ENCODE measurements at places on chromosomes 1 and 21. TPM values are rescaled to one million over a fixed set of nuclear protein-coding genes. Genes with fewer than 3 reads are reported as not detected.

The CBR1 gene
- polyA plus RNA-seq, result 23.1 TPM

GRCh38 chr1:55466921-55467320 lies 251.8 kb upstream of the USP24 start:
- DNase-seq, result no peak

The TEDDM1 gene
- polyA plus RNA-seq, result not detected

GRCh38 chr1:243991650-243992049 lies 59.4 kb upstream of the ZBTB18 start:
- no peak for DNase-seq

The NUF2 gene
- 7.7 TPM for polyA plus RNA-seq

The LINGO4 gene
- 0.40 TPM for polyA plus RNA-seq

DNA sequence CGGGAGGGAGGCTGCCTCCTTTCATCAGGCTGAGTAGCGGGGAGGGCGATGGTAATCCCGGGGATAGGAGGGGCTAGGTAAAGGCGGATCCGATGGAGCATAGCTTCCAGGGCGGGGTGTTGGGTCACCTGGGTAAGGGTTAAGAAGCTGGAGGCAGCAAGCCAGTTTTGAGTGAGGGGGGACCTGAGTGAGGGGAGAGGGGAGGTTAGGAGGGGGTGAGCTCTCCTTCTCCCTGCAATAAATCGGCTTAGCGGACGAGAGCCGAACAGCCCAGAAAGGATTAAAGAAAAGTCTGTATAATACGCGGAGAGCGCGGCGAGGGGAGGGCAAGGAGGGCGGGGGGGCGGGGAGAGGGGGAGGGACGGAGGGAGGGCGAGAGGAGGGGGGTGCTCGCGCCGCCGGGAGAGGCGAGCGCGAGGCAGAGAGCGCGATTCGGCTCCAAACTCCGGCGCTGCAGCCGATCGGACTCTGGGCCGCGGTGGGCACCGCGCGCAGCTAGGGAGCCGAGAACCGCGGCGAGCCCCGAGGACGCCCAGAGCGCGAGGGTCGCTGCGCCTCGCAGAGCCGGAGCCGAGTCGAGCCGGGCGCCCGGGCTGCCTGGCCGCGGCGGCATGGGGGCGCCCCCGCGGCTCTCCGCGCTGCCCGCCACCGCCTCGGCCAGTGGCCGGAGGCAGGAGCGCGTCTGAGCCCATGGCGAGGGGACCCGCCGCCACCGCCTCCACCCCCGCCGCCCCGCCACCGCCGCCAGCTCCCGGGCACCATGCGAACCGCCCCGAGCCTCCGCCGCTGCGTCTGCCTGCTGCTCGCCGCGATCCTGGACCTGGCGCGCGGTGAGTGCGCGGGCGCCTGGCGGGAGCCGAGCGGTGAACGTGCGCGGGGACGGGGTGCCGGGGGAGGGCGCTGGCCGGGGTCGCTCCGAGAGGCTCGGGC lies at the start of gene IGSF21:
Gene IGSF21 (plus strand): TSS at position 430 of the 930 bp plus-strand sequence. CDS start 331 bp downstream, at position 761.
- no peak for DNase-seq

The PDC gene
- 0.27 TPM for polyA plus RNA-seq

GRCh38 chr1:110211496-110212168 lies 1.5 kb downstream of the KCNC4 start:
- DNase-seq, result no peak

The SPRR1A gene
- polyA plus RNA-seq, result not detected

The PRKAB2 gene
- 46.1 TPM for polyA plus RNA-seq

GRCh38 chr1:43766818-43767525 lies 59.6 kb downstream of the ST3GAL3 start:
- DNase-seq, result no peak

DNA sequence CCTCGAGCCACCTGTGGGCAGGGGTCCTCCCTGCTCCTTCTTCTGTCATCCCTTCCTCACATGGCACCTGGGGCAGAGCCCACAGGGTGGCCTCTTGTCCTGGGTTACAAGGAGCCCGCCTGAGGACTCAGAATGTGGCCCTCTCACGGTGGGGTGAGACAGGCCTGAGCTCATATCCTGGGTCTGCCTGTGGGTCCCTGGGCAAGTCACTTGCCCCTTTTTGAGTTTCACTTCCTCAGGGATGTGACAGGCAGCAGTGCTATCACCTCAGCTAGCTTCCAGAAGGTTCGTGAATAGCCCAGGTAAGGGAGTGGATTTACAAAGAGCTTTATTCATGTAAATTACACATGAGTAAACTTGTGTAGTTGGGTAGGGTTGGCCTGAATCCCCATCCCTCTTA lies 33.5 kb downstream of the HTR6 start:
- no peak for DNase-seq

The VASH2 gene
- 34.8 TPM for polyA plus RNA-seq

GRCh38 chr21:42665026-42665425 lies 11.6 kb downstream of the PDE9A start:
- no peak for DNase-seq

- peak; percentile 89 for DNase-seq
Observed at GRCh38 chr1:25858906-25859789, at the start of gene AUNIP. AUNIP (minus strand) TSS chr1:25859457; CDS start chr1:25859357, 100 bp downstream.

DNA sequence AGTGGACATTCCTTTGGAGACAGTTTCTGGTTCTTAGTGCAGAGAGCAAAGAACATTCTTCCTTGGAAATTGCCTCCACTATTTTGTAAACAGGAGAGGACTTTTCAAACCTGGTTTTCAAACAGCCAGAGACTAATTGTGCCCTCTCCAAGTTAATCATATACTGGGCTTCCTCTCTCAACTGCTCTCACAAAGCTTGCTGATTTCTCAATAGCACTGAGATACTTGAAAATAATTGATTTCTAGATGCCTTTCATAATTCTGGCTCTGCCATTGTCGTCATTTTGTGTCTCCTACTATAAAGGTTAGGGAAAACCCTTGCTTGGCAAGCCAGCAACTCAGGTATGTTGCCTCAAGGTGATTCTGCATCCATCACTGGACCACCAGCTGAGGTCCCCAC lies 56.0 kb downstream of the KCNJ15 start:
- no peak for DNase-seq

DNA sequence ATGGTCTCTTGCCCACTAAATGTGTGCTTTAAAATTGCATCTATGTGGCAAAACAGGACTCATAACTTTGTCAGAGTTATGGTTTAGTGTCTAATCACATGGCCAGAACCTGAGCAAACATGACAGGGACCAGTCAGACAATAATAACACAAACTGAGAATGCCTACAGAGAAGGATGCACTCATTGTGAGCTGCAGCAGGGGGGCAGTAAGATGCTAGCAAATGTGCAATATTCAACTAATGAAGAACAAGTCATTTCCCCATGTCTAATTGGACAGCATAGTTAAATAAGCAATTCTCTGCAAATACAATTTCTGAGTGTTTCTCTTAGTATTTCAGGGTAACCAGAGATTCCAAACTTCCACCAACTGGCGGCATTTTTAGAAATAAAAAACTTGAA lies 30.8 kb downstream of the SPAG17 start:
- DNase-seq, result peak; percentile 31

DNA sequence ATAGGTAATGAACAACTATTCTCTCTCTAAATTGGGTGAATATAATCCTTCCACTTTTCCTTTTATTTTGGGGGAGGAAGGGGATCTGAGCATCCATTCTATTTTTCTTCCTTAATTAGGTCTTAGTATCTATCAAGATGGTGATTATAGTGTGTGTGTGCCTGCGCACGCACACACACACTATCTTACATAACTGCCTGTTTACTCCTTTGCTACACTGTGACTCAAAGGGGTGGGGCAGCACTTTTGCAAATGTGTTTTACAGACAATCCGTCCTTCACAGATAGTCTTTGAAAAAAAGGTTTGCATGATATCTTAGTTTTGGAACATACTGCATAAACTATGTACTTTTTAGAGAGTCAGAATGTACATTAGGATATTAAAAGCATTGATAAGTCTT lies 191.5 kb downstream of the SDCCAG8 start:
- no peak for DNase-seq

- no peak for DNase-seq
Observed at GRCh38 chr1:201384406-201384782, 6.9 kb upstream of the TNNT2 start.

- no peak for DNase-seq
Observed at GRCh38 chr21:40546647-40547046, 300.3 kb downstream of the DSCAM start.

- DNase-seq, result no peak
Observed at GRCh38 chr1:161238039-161238473, at the start of gene NR1I3. NR1I3 (minus strand) TSS chr1:161238203; CDS start chr1:161236565, 1,638 bp downstream.

The LYPLAL1 gene
- 28.3 TPM for polyA plus RNA-seq

DNA sequence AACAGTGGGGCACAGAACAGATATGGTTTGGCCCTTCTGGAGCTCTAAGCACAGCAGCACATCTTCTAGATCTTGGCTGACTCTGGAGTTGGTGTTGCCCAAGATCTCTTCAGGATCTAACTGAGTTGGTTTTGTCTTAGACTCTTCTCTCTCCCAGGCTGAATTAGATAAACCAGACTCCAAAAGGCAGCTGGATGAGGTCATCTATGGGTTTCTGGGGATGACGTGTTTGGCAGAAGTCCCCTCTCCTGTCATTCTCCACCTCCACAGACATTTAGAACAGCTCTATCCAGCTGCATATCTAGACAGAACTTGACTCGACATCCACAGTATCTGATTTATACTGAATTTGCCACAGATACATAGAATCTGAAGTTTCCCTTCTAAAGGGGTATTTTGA lies 75.3 kb downstream of the ST6GALNAC5 start:
- no peak for DNase-seq

DNA sequence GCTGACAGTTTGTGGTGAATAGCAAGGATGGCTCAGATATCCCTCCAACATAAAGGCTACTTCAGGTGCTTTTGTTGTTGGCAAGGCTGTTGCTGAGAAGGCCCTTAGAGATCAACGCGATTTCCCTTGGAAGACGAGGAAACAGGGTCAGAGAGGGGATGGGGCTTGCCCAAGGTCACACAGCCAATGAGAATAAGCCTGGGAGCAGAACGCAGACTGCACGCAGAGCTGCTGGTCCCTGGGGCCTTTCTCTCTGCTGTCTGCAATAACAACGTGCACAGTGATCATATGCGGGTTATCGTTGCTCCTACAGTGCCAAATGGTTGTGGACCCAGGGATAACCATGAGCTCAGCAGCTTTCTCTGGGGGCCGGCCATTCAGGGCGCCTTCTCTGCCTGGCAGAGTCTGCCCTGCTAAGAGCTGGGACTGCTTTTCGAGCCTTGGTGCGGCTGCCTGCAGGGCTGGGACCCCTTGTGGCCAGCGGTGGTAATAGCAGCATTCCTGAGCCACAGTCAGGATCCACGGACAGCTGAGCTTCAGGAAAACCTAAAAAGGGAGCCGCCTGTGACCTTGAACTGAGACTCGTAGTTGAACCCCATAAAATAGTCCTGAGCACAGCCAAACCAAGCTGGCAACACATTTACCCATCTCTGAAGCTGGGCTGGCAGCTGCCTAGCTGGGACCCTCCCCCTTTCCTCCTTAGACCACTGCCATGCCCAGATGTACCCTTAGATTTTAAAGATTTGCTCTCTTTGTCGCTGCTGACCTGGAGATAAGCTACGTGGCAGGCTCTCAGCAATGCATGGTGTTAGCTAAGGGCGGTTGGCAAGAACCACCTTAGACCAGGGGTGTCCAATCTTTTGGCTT lies 39.8 kb downstream of the HTR6 start:
- peak; percentile 67 for DNase-seq

DNA sequence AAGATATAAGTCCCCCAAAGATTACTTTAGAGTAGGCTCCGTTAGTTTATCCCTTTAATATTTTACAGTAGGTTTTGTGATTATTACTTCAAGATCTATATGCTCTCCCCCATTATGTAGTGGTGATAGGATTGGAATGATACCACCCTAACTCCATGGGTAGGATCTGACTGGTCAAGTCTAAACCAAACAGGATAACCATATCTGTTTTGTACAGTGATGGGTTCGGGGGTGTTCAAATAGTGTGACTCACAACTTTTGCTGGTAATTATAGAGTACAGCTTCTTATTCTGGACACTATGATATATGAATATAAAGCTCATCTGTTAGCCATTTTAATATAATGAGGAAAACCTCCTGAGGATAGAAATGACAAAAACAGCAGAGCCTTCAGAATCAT lies 85.8 kb upstream of the GFI1 start:
- DNase-seq, result no peak

The CFAP126 gene
- 2.5 TPM for polyA plus RNA-seq

GRCh38 chr1:145956781-145957442 lies 905 bp downstream of the LIX1L start:
- DNase-seq, result peak; percentile 74

GRCh38 chr1:26027716-26028489 lies 6.3 kb downstream of the EXTL1 start:
- DNase-seq, result no peak

- DNase-seq, result no peak
Observed at GRCh38 chr21:26120828-26121227, 49.7 kb downstream of the APP start.

DNA sequence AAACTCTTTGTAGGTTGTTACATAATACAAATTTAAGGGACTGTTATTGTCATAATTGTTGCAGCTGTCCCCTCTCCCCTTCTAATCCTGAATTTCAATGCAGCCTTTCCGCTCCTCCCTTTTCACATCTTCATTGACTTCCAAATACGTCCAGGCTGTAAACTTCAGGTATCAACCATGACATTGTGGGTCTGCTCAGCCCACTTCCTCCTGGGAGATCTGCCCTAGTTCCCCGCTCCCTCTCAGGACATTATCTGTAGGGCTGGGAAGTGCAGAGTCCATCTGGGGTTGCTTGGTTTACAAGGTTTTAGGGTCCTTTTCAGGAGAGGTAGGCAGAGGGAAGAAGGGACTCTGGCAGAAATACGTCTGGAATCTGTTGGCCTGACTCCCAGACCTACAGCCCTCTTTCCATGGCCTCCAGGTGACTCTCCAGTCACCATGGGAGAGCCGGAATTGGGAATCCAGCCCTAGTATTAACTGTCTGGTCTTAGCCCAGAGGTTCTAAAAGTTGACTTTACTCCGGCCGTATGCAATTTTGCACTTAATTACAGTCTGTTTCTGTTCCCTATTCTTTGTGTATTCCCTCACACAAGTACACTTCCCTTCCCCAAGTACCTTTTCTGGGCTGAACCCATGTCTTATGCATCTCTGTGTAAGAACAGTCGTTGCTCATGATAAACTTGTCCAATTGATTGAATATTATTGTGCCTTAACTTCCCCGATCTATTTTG lies 4.7 kb upstream of the DENND2D start:
- DNase-seq, result no peak

The EFCAB14 gene
- 95.7 TPM for polyA plus RNA-seq

DNA sequence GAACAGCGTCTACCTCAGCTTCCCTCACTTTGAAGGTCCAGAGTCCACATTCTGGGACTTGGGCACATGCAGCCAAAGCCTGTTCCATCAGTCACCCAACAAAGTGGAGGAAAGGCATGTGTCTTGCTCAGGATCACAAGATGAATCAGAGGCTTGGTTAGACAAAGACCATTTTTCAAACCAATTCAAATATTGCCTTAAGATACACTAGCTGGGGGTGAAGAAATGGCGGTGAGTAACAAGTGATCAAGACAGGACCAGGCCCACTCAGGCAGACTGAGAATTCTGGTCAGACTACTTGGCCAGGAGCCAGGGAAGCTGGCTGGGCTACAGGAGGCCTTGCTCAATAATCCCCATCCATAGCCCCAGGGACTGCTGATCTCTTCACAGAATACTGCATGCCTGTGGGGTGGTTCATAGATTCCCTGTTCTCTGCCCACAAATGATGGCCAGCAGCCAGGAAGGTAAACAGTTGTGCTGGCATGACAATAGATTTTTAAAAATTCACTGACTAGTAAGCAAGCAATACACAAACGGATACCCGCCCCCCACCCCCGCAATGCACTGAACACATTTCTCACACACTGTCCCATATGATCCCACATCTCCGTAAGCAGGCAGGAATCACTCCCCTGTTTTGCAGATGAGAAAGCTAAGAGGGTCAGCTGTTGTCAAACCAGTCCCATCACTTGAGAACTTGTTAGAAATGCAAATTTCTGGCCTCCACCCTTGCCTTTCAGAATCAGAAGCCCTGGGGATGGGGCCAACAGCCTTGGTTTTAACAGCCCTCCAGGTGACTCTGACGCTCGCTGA lies 27.2 kb downstream of the ERI3 start:
- DNase-seq, result peak; percentile 26

Data from hindlimb muscle (tissue), 1 donor.